ENCODE measurements at places on chromosomes 7 and 10.
A peak's percentile ranks its signal among the peaks of the same experiment; 100 is the strongest.

GRCh38 chr10:116185199-116185867 is 87.7 kb downstream of the GFRA1 start:
- no peak overlapping the region for H3K27ac ChIP-seq
- H3K4me1 ChIP-seq = no peaks in the 10 kb centered on the region
- H3K27me3 ChIP-seq = no peaks in the 10 kb centered on the region
- H3K36me3 ChIP-seq = no peaks in the 10 kb centered on the region
- no peak for DNase-seq

DNA sequence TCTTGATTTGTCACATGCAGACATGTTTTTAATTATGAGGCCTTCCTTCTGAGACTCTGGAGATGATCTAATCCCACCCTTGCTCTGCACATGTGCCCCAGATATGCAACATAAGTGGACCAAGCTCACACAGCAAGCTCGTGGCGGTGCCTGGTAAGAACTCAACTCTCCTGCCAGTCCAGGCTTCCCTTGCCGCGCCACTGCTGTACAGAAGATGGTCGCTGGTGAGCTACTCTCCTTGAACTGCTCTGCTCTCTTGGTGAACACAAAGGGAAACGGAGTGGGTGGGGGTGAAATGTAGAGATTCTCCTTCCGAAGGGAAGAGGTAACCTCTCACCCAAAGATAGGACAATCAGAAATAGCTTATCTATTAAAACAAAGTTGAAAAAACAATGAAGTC is 25.7 kb downstream of the MYOF start:
- DNase-seq = no peak
- H3K27ac ChIP-seq = no peak overlapping the region
- peaks cover 34% of the 10 kb centered on the region for H3K4me1 ChIP-seq
- no peaks in the 10 kb centered on the region for H3K27me3 ChIP-seq
- no peak overlapping the region for H3K4me3 ChIP-seq

- H3K4me1 ChIP-seq = no peaks in the 10 kb centered on the region
- no peaks in the 10 kb centered on the region for H3K36me3 ChIP-seq
- H3K27ac ChIP-seq = no peak overlapping the region
- H3K4me3 ChIP-seq = no peak overlapping the region
- H3K27me3 ChIP-seq = no peaks in the 10 kb centered on the region
Measured at GRCh38 chr10:116126239-116126638, 146.8 kb downstream of the GFRA1 start.

DNA sequence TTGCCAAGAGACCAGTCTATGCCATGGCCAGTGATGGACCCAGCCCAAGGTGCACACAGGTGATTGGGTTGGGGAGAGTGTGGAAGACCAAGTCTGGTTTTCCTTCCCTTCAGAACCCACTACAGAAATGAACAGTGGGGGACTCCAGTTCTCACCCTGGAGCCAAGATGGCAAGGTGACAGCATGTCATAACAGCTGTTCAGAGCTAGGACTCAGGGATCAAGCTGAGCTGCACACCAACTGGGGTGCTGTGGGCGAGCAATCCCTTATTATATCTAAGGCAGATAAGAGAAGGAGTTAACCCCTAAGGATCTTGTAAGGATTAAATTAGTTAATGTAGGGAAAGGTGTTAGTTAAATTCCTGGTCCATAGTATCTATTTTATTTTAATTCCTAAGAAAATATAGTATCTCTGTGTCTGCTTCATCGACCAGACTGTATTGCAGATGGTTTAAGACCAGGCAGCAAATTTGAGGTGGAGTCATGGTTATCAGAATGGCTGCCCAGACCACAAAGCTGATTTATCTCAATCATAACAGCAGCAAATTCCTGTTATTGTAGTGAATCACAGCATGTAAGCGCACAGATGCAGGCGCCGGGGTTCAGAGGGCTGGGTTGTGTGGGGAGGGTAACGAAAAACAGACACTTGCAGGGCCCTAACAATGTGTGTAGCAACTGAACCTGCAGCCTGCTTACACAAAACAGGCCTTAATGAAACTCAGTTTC is 208.7 kb upstream of the ZNF32 start:
- no peaks in the 10 kb centered on the region for H3K4me1 ChIP-seq
- DNase-seq = no peak
- H3K27ac ChIP-seq = no peak overlapping the region
- H3K4me3 ChIP-seq = no peak overlapping the region

- no peak for DNase-seq
- no peaks in the 10 kb centered on the region for H3K36me3 ChIP-seq
- H3K27me3 ChIP-seq = no peaks in the 10 kb centered on the region
Measured at GRCh38 chr10:71921324-71922027, 42.7 kb upstream of the CHST3 start.

DNA sequence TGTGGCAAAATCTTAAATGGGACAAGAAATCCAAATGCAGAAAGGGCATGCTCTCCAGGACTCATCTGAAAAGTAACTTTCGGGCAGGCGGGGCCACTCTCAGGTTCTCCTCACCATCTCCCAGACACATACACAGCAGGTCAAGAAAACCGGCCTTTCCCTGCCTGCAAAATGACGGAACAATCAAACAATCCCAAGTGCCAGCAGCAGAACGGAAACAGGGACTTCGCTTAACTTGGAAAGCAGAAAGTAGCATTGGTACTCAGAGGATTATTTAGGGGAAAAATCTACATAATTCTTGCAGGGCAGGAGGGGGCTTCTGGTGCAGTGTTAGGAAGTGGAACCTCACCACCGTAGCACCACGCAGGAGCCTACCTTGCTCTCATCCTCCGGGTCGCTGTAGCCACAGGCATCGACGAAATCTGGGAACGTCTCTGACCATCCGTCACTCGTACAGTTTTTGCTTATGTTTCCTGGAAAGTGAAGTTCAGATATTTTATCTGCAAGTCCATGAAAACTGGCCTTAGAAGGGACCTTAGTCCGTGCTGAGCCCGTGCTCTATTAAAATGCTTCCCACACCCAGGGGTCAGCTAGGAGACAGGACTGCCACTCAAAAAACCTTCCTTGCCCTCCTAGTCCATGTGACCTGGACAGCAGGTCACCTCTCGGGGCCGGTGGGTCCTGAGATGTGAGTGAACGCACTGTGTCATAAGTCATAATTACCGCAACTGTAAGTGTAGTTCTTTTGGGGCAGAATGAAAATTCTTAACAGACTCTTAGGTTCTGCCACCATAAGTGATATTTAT is 41.1 kb downstream of the VIPR2 start:
- H3K36me3 ChIP-seq = no peaks in the 10 kb centered on the region
- H3K4me1 ChIP-seq = peaks cover 9% of the 10 kb centered on the region
- no peak overlapping the region for H3K27ac ChIP-seq
- H3K27me3 ChIP-seq = no peaks in the 10 kb centered on the region
- DNase-seq = peak; percentile 53

DNA sequence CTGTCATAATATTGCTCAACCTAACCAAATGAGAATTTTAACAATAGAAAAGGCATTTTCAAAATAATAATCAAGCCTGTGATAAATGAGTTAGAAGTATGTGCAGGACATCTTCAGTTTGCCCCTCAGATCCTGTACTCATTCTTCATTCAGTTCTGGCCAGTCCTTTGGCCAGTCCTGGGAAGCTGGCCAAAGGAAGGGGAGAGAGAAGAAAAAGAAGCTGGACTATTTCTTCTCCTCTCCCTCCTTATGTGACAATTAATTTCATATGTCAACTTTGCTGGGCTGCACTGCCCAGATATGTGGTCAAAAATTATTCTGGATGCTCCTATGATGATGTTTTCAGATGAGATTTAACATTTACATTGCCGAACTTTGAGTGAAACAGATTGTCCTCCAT is 31.6 kb upstream of the ITGB8 start:
- no peaks in the 10 kb centered on the region for H3K36me3 ChIP-seq
- no peak for DNase-seq
- no peaks in the 10 kb centered on the region for H3K27me3 ChIP-seq

GRCh38 chr7:152464312-152465118 is 28.7 kb upstream of the KMT2C start:
- H3K27me3 ChIP-seq = no peaks in the 10 kb centered on the region
- peak overlapping the region; percentile 100 for H3K27ac ChIP-seq
- peak; percentile 94 for DNase-seq
- peaks cover 23% of the 10 kb centered on the region for H3K4me1 ChIP-seq
- peak overlapping the region; percentile 79 for H3K4me3 ChIP-seq

Measured in upper lobe of right lung (tissue), 1 donor.